ENCODE measurements at places on chromosomes 1 and 21.

DNA sequence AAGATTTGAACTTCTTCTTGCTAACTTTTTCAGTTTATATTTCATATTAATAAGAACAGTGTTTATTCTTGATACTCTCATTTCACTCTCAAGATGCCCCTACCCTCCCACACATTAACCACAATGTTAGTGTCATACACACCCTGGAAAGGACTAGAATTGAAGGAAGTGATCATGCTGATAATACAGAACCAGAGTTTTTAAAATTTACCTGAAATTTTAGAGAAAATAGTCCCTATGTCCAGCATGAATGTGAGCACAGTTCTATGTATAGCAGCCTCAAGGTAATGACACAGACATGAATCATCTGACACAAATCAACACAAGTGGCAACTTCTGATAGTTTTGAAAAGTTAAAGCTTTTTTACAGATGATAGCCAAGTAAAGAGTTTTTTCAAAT, 26.0 kb downstream of the RGS1 start:
- DNase-seq = no peak

DNA sequence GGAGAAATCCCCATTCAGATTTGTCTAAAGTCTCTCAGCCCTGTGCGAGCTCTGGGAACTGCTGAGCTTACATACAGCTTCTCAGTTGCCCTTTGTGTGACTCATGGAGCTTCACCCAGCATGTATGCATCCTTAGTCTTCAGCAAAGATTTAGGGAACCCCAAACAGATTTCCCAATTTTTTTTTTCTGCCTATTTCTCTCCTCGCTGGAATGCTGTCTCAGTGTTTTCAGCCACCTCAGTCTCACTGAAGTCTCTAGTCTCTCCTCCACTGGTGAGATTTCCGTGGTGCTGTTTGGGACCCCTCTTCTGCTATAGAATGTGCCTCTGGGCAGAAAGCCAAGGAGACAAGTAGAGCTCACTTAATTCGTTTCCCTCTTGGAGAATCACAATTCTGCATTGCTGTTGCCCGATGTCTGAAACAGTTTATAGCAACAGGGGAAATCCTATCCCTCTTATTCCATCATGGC, 28.1 kb upstream of the TXLNA start:
- DNase-seq = peak; percentile 25

- DNase-seq = no peak
Observed at GRCh38 chr1:240210026-240210425, 118.3 kb downstream of the FMN2 start.

DNA sequence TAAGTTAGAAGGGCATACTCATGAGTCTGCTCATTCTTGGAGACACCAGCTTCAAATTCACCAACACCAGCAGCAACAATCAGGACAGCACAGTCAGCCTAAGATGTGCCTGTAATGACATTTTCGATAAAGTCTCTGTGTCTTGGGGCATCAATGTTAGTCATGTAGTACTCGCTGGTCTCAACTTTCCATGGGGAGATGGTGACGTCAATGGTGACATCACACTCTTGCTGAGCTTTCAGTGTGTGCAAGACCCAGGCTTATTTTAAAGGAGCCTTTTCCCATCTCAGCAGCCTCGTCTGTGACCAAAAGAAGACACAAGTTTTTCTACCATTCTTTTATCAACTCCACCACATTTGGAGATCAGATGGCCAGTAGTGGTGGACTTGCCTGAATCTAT, 75.5 kb downstream of the SERINC2 start:
- DNase-seq = no peak

- DNase-seq = no peak
Observed at GRCh38 chr1:54399765-54400164, 6.4 kb downstream of the SSBP3 start.

- no peak for DNase-seq
Observed at GRCh38 chr21:38927776-38928175, 122.0 kb downstream of the ETS2 start.

DNA sequence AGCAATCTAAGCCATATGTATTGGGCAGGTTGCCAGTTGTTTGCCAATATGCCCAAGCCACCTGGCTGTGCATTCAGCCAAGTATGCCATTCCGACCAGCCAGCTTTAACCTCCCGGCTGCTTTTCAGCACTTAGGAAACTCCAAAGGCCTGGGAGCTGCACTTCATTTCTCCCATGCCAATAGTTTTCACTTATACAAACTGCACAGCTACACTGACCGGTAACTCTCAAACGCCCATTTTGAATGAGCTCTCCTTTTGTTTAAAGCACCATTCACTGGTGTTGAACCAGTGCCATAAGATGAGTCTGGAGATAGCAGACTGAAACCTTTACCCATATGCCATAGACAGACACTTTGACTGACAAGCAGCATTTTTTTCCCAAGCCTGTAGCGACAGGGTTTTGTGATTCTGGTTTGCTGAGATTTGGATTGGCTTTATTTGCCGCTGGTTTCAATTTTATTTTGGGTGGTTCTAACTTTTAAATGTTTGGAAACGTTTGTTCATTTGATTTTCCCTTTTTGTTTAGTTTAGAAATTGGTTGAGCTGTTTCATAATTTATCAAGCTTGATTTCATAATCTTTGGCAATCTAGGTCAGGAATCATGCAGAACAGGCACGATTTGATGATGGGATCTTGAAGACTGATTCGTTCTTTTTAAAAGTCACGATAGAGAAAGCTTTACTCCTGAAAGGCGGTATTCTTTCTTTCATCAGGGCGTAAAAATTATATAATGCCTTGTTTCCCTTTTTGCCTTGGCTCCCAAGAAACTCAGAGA, 144.6 kb downstream of the NFIA start:
- DNase-seq = peak; percentile 78

DNA sequence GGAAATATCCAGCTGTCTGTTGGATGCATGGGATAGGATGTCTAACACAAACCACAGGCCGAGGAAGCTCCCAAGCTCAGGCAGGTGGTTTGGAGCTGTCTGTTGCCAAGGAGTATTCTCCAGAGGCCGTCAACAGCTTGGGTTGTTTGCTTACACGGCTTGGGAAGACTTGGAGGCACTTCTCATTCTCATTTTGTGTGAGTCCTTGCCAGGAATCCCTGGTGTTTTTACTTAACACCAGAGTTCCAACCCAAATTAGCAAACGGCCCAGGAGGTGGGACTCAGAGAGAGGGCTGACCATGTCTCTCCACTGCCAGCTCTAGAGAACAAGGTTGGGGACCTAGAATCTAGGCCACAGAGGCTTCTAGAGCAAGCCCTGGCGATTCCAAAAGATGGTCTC, 72.7 kb upstream of the FAM20B start:
- no peak for DNase-seq

DNA sequence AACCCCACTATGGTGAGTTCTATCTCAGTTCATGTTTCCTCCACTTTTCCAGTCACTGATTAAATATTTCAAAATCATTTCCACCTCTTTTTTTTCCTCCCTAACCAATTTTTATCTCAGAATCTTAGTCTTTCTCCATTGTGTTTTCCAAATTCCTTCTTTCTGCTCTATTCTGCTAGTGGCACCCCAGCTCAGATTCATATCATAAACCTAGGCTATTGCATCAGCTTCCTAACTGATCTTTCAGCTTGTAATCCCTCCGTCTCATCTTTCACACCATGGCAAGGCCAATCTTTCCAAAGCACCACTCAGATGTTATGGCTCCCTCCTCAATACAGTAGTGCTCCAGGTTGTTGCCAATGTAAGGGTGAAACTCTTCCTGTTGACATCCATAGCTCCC, 631.9 kb downstream of the PLPP3 start:
- DNase-seq = no peak

- no peak for DNase-seq
Observed at GRCh38 chr1:214718724-214719123, 115.7 kb downstream of the CENPF start.

GRCh38 chr1:202010180-202011015, at the start of gene ELF3:
Gene ELF3, plus strand, starts transcription at chr1:202010587. Its CDS starts 550 bp downstream, at chr1:202011137.
- DNase-seq = peak; percentile 89

GRCh38 chr1:91404151-91405012, at the start of gene HFM1:
Gene HFM1, minus strand, starts transcription at chr1:91404837. Its CDS starts 3,755 bp downstream, at chr1:91401082.
- peak; percentile 91 for DNase-seq

DNA sequence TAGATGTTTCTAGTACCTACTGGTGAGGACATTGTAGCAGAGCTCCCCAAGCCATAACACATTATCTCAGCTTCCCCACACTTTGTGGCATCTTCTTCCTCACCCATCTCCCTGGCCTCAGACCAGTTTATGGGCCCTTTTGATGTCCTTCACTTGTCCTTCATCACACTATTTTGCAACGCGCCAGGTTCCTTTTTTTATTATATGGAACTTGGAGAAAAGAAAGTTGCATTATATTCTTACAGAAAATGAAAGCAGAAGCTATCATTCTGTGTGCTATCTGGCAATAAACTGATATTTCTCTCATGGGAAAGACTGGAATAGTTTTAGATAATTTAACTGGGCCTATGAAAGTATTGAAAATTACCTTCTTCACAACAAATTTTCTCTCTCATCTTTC, 196.9 kb upstream of the ETV3 start:
- no peak for DNase-seq

- peak; percentile 97 for DNase-seq
Observed at GRCh38 chr1:205351984-205352713, 4.6 kb downstream of the KLHDC8A start.

GRCh38 chr1:213670692-213671023, 317.1 kb upstream of the PROX1 start:
- DNase-seq = no peak

DNA sequence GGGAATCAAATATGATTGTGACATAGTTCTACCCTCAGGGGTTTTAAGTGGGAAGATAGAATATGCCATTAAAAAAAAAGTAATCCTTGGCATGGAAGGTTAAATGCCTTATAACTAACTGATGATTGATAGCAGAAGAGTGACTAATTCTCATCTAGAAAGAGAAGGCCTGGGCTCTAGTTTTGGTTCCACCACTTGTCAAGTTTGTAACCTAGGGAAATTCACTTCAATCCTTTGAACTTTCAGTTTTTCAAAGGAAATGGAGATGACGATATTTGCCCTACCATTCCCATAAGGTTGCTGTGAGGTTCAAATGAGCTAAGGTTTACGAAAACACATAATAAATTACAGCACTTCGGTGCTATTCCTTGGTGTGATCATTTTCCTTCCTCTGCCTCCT, 88.5 kb downstream of the GPR88 start:
- DNase-seq = no peak

DNA sequence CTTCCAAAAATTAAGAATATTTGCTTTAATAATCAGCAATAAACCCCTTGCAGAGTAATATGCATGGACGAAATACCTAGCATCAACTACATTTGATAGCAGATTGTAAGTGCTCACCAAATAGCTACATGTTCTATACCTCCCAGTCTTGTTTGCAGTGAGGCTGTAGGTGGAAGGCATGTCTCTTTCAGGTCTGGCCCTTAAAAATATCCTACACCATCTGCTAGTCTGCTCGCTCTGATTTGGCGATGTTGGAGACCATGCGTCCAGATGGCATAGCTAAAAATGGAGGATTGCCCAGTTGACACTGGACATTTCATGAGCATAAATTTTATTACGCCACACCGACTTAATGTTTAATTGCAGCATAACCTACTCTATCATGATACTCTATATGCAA, 47.1 kb downstream of the SSX2IP start:
- DNase-seq = no peak

- no peak for DNase-seq
Observed at GRCh38 chr21:34792504-34793089, 123.8 kb downstream of the CLIC6 start.

DNA sequence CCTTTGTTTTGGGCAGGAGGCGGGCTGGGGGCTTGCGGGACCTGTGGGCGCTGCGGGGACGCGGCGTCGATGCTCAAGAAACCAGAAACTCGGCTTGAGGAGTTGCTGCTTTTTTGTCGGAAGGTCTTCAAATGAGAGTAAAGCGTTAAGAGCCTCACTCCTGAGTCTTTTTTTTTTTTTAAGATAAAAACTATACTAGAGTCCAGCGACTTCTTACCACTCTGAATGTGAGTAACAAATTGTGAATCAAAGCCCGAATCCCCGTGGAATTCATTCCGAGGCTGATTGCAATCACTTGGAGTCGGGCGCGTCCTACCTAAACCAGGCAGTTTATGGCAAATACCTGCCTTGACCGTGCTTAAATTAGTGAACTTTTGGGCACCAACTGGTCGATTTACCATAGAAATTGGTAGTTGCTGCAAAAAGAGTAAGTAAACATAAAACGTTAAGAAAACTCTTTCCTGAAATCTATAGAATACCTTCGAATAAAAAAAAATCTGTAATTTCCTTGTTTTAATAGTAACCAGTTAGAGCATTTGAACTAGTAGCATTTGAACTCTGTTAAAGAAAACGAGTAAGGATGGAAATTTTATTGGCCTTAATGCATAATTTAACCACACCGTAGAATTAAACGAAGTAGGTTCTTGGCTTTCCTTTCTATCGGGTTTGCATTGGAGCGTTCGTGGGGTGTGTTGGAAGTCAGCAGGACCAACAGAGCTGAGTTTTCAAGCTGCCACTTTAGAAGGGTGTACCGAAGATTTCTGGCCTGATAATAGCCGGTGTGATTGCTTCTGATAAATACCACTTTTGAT, 769 bp downstream of the GPSM2 start:
- peak; percentile 56 for DNase-seq

DNA sequence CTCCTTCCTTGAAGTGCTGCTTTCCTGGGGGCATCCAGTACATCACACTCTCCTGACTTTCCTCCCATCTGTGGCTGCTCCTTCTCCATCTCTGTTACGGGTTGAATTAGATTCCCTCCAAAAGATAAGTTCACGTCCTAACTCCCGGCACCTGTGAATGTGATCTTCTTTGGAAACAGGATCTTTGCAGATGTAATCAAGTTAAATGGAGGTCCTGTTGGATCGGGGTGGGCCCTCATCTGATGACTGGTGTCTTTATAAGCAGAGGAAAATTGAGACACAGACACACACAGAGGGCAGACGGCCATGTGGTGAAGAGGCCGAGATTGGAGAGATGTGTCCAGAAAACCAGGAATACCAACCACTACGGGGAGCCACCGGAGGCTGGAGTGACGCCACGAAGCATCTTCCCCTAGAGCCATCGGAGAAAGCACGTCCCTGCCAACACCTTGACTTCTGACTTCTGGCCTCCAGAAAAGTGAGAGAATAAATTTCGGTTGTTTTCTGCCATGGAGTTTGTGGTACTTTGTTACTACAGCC, 36.0 kb downstream of the ZBTB18 start:
- DNase-seq = no peak

DNA sequence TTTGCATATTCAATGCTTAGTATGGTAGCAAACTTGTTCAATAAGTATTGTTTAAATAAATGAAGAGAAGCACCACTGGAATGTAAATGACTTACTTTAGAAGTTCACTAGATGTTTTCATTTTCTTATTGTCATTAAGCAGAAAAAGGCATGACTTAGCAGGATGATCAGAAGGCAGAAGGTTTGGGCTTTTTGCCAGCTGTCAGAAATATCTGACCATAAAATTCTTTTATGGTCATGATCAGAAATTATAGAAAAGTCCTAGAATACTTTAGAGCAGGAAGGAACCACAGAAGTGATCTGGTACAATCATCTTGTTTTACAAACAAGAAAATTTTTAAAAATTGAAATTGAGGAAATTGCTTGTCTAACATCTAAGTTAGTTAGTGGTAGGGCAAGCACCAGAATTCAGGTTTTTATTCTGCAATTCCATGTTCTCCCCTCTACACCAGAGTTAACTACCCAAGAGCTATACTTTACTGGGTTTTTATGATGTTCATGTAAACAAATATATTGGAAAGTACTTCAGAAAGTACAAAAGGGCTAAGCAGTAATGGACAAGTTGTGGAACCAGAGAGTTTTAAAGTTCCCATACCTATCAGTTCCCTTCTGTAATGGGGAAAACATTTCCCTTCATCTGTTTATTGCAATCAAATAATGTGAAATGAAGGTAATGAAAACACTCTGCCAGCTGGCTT, 10.1 kb downstream of the FMO5 start:
- no peak for DNase-seq
